ENCODE measurements at places on chromosomes 6 and 20. TPM values are rescaled to one million over a fixed set of nuclear protein-coding genes. Genes with fewer than 3 reads are reported as not detected.

The ID4 gene
- polyA plus RNA-seq, result 0.20 TPM

The BCL2L1 gene
- polyA plus RNA-seq, result 258 TPM

The TCEA2 gene
- polyA plus RNA-seq, result 28.1 TPM

The GDAP1L1 gene
- 0.04 TPM for polyA plus RNA-seq

The BTNL2 gene
- polyA plus RNA-seq, result not detected

The C20orf144 gene
- polyA plus RNA-seq, result 0.16 TPM

The LPA gene
- polyA plus RNA-seq, result not detected

The SLC17A9 gene
- 280 TPM for polyA plus RNA-seq

The TFAP2C gene
- not detected for polyA plus RNA-seq

The RSPO3 gene
- polyA plus RNA-seq, result not detected

The CPXM1 gene
- not detected for polyA plus RNA-seq

The NKX2-2 gene
- not detected for polyA plus RNA-seq

The MATN4 gene
- polyA plus RNA-seq, result 0.04 TPM

The SOX4 gene
- 2.5 TPM for polyA plus RNA-seq

The SCRT2 gene
- not detected for polyA plus RNA-seq

The CRIP3 gene
- 14.2 TPM for polyA plus RNA-seq

The MCCD1 gene
- 0.09 TPM for polyA plus RNA-seq

The SLC26A8 gene
- polyA plus RNA-seq, result 0.42 TPM

The GNRH2 gene
- polyA plus RNA-seq, result 0.28 TPM

The PROKR2 gene
- polyA plus RNA-seq, result not detected

The APOM gene
- polyA plus RNA-seq, result 1,140 TPM

The LAMP5 gene
- polyA plus RNA-seq, result not detected

Measured in HepG2 (cell line).